ENCODE measurements at places on chromosomes 6 and 20. TPM values are rescaled to one million over a fixed set of nuclear protein-coding genes. Genes with fewer than 3 reads are reported as not detected.

The MAS1L gene
- total RNA-seq = not detected

DNA sequence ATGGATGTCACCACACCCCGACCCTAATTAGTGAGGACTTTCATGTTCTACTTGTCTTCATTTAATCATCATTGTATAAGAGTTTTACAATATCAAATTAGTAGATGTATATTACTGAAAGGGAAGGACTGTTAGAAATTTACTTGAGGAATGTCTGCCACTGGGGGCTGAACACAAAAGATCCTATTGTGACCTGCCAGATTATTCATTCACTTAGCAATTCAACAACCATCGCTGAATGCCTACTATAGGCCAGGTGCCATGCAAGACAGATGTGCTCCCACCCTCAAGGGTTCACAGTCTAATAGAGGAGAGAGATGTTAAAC, 8.0 kb upstream of the RBCK1 start:
- no peak for DNase-seq

The IL17A gene
- not detected for total RNA-seq

The C6orf141 gene
- not detected for total RNA-seq

- peak; percentile 55 for DNase-seq
Measured at GRCh38 chr20:43187476-43188233, 2.1 kb downstream of the PTPRT start.

- no peak for DNase-seq
Measured at GRCh38 chr6:20024316-20024673, 187.1 kb downstream of the ID4 start.

DNA sequence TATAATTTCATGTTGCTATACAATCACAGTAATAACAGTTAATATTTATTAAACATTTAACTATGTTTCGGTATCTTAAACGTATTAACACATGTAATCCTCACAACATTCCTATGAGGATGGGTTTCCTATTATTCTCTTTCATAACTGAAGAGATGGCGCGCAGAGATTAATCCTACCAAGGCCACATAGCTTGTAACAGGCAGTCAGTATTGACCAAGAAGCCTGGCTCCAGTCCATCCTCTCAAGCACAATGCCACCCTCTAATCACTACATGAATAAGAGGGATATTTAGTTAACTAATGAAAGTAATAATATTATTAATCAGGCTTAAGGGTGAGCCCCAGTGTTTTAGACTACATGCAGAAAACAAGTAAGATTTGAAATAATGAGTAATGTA, 149.7 kb upstream of the SIM1 start:
- DNase-seq = no peak

- DNase-seq = no peak
Measured at GRCh38 chr6:54998576-54998975, 152.0 kb downstream of the FAM83B start.

- no peak for DNase-seq
Measured at GRCh38 chr6:71199736-71200135, 88.9 kb upstream of the OGFRL1 start.

GRCh38 chr6:136956590-136957544, 34.8 kb downstream of the SLC35D3 start:
- DNase-seq = no peak

- no peak for DNase-seq
Measured at GRCh38 chr6:167497428-167498056, 172.7 kb downstream of the TTLL2 start.

- no peak for DNase-seq
Measured at GRCh38 chr6:14075095-14075503, 42.5 kb upstream of the CD83 start.

- no peak for DNase-seq
Measured at GRCh38 chr6:143507358-143508145, 4.0 kb downstream of the FUCA2 start.

GRCh38 chr6:102841060-102841459, 1447.6 kb downstream of the GRIK2 start:
- DNase-seq = no peak

GRCh38 chr20:40657526-40657925, 31.5 kb downstream of the MAFB start:
- no peak for DNase-seq

The ZNF391 gene
- total RNA-seq = 1.1 TPM

DNA sequence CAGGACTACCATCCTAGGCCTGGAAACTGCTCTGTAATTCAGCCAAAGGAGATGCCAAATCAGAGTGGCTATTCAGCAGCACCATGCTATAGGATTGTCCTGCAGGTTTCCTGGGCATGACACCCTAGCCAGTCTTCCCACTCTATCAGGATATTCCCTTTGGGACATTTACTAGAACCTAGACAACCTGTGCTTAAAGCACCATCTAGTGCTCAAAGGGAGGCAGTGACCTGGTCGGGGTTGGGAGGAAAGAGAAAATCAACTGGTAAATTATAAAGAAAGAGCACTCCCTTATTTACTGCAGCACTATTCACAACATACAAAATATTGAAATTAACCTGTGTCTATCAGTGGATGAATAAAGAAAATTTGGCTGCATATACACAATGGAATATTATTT, 67.2 kb upstream of the SMLR1 start:
- DNase-seq = no peak

The OPRL1 gene
- 0.18 TPM for total RNA-seq

The BTNL2 gene
- not detected for total RNA-seq

- DNase-seq = no peak
Measured at GRCh38 chr20:38198238-38198861, 33.3 kb upstream of the TGM2 start.

The SLC16A10 gene
- total RNA-seq = 16.7 TPM

DNA sequence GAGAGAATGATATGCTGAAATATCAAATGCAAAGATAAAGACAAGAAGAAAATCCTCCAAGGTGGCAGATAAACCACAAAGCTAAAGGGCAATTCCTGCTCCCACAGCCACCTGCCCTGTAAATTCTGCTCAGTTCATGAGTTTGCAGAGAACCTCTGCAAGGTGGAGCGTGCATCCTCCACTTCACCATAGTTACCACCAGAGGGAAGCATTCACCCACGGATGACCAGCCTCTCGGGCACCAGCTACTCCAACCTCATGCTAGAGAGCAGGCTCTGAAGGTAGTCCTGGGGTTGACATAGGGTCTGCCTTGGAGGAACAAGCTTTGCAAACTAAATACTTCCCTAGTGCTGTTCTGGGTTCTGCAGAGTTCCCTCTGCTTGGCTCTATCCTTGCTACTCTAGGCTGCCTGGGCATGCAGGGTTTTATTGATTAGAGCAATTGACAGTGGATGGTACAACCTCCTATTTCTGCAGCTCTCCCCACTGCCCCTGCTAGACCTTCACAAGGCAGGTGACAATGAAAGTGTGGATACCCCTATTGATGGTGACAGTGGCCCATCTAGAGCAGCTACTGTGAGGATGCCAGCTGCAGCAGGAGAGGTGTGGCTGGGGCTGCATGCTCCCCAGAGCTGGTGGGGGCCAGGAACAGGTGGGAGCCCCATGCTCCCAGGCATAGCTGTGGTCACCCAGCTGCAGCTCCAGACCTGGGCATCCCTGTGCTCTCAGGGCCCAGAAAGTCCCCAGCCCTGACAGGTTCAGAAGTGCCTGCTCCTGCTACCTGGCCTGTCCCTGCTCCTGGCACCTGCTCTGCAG, 51.1 kb downstream of the GGTLC1 start:
- peak; percentile 42 for DNase-seq

The TREM2 gene
- total RNA-seq = 5.1 TPM

DNA sequence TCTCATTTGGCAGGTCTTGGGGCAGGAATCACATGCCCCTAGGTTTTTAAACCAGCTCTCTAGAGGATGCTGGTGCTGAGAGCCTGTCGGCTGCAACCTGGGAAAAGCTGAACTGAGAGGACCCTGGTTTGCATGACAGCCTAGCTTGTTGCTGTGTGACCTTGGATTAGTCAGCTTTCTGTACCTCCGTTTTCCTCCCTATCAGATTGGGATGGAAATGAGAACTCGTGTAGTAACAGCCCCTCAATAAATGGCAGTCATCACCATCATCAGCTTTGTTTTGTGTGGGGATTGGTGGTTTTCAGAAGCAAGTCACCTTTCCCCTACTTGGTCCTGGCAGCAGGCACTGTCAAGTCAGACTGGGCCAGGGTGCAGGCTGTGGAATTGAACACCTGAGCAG, 75.2 kb upstream of the MYL9 start:
- no peak for DNase-seq

DNA sequence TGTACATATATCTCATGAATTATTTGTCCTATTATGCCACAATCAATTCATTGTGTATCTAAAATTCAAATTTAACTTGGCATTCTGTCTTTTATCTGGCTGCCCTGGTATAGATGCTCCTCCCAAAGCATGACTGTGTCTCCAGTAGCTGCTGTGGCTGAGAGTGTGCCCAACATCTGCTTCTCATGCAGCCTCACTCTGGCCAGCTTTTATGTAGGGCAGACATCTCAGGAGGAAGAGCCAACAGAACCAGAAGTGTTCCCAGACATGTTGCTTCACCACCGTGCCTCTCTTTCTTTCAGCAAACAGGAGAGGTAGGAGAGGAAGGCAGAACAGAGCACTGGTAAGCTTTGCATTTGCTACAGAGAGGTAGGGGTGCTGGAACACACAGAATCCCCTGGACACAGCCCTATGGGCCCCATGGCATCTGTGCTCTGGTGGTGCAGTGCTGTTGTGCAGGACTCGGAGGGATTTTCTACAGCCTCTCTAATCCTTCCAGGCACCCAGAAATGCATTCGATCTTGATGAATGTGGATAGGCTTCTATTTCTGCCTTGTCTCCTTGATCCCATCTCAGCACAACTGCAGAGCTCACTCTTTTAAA, 637.1 kb downstream of the UTRN start:
- DNase-seq = no peak

The POU3F2 gene
- not detected for total RNA-seq

The GDAP1L1 gene
- total RNA-seq = 0.67 TPM

DNA sequence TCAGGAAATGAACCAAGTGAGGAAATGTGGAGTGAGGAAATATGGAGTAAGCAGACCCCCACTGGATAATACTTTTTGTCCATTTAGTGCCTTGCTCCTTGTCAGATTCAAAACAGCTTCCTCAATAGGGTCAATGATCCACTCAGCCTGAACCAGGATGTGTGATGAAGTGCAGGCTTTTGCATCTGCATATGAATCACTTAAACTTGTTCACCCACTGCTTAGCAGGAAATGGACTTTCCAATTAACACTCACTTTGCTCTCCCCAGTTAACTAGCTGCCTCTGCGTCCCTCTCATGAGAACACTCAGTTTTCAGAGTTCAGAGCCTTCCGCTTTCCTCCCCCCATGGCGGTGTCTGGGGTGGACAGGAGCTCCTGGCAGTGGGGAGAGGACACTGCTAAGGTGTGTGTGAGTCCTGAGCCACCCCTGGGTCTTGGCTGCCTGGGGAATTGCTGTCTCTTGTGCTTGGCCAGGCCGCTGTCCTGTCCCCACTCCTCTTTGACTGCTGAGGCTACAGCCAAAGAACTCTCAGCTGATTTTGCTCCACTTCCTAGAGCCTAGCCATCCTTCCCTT, 621.8 kb downstream of the CDH26 start:
- DNase-seq = no peak

DNA sequence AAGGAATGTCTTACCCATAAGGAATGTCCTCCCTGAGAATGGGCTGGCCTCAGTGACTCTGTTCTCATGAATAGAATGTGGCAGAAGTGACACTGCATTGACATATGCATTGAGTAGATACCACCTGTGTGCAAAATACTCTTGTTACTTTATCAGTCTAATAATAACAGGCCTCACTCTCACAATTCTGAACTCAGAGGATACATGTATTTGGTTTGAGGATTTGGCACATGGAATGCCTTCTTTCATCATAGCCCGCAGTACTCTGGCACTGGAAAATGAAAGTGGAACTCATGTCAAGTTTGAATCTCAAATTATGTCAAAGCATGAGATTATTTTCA, 52.9 kb upstream of the PLCB4 start:
- DNase-seq = no peak

The TRAPPC3L gene
- total RNA-seq = not detected

The PTCHD4 gene
- 1.4 TPM for total RNA-seq

The TGM6 gene
- total RNA-seq = not detected

GRCh38 chr6:83838727-83839126, 14.4 kb upstream of the RIPPLY2 start:
- no peak for DNase-seq

The CRIP3 gene
- 33.1 TPM for total RNA-seq

GRCh38 chr6:52390361-52390727, 28.4 kb downstream of the PAQR8 start:
- no peak for DNase-seq

DNA sequence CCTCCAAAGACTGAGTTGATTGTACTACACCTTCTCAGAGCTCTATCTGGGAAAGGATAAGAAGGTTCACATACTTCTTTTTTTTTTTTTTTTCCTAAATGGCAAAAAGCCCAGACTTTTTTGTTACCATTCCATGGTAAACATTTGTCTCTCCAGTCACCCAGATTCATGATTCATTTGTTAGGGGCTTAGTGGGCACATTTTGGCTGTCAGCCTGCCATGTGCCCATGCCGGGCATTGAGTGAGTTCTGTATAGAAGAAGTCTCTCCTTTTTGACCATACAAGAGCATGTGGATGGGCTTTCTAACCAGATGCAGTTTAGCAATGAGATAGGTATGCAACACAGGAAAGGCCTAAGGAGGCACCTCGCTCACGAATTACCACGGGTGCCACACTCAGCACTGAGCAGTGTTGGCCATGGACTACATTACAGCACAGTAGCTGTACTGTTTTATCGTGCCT, 447.5 kb upstream of the HSF2 start:
- DNase-seq = no peak

DNA sequence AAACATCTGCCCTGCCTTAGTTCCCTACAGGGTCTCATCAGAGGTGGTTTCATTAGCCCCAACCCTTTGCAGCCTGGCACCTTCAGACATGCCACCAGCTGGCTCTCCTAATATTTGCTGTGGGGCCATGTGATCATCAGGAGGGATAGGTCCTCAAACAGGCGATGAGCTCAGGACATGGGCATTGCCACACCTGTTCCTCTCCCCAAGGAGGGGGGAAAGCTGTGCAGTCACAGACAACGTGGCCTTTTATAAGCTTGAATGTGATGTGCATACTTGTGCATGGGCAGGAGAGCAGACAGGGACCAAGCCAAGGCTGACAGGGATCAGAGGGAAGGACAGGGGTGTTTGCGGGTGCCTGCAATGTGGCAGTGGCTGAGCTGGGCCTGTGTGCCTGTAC, 78.8 kb upstream of the ZNFX1 start:
- no peak for DNase-seq

The HEY2 gene
- 40.6 TPM for total RNA-seq

All from heart left ventricle (tissue), 16 donors.